ENCODE measurements at places on chromosomes 11 and 22.

- DNase-seq = no peak
Observed at GRCh38 chr11:42806191-42806590, 505.6 kb upstream of the API5 start.

- no peak for DNase-seq
Observed at GRCh38 chr11:3115321-3115720, 49.8 kb downstream of the OSBPL5 start.

DNA sequence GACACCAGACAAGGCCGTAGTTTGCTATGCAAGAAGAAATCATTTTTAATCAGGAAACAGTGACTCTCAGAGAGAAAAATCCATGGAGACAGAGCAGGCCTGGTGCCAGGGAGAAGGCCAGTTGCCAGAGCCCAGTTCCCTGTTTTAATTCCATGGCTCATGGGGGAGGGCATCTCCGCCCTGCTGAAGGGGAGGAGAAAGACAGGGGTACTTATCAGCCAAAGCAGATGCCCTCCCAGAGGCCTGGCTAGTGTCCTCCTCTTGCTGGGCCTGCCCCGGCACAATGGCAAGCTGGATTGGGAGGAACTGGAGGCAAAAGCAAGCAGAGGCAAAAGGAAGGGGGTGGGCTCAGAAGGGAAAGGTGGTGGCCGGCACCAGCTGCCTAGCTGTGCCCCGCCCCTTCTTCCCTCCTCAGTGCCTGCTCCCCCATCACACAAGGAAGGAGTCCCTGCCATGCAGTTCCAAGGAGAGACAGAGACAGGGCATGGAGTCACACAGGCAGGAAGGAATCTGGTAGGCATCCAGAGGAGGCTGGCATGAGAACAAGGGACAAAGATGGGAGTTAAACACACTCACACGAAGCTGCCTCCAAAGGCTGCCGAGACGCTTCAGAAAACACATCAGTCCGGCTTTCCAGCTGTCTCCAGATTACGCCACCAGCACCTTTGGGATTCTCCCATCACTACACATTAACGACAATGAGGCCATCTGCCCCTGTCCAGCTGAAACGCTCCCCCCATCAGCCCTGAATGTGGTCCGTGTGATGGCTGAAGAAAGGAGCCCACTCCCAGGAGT, 591.8 kb downstream of the BUD13 start:
- DNase-seq = no peak

DNA sequence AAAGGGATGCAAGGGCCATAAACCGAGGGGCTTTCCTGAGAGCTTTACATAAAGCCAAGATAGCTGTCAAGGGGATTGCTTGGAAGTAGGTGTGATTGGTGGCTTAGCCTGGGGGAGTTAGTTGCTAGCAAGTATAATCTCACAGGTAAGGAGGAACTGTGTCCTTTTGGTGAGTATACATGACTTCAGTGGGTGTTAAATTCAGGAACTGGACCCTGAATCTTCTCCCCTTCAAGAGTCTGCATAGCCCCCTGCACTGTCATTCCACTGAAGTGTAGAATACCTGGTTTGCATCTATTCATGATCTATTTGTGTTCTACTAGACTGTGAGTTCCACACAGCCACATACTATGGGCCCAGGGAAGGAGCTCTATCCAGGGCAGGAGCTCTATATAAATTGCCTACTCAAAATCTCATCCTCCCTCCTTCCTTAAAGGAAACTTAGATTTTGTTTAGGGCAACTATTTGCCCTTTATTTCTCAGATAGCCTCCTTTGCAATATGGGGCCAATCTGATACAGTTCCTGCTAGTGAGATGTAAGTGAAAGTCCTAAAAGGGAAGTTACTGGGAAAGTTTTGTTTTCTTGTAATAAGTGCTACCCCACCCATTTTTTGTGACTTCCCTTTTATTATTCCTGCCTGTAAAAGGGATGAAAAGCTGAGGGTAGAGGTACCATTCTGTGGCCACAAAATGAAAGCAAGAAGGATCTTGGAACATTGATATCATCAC, 120.5 kb downstream of the PGR start:
- no peak for DNase-seq

DNA sequence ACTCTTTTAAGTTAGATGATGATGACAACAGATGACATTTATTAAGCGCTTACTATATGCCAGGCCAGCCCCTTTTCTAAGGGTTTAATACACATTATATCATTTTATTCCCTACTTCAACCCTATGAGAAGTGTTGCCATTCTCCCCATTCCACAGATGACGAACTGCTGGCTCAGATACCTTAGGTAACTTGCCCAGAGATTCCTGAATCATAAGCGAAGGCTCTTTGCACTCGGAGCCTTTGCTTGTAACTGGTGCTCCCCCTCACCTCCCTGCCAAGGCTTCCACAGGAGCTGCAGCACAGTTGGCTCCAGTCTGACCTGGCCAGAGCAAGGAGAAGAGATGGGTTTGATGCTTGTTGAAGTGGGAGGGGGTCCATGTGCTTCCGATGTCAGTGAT, 43.0 kb downstream of the DBX1 start:
- no peak for DNase-seq

DNA sequence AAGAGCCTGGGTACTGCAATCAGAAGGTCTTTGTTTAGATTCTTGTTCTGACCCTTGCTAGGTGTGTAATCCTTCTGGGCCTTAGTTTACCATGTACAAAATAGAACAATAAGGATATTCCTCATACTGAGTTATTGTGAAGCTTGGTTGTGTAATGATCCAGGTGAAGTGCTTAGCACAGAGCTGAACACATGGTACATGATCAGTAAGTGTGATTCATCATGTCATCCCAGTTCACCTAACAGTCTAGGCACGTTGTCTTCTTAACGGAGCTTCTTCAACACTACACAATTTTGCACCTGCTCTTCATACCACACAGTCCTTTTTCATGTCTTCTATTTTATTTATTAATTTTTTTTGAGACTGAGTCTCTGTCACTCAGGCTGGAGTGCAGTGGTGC, 234.3 kb upstream of the TENM4 start:
- DNase-seq = no peak

DNA sequence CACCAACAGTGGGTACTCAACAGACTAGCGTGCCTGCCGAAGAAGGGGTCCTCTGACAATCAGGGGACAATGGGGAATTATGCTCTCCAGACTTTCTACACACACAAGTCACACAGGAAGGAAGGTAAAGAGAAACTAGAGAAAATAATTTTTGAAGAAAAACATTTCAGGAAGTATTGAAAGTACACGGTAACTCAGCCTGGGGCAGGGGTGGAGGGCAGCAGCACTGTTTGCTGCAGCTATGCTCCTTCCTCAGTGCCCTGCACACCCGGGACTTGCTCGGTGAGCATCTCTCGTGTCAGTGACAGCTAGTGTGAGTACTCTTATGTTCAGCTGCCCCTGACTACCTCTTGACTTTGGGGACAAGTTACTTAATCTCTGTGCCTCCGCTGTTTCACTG, 18.0 kb upstream of the APOA1 start:
- no peak for DNase-seq
